Activated CD8-positive, alpha-beta T cell treated with anti-CD3 and anti-CD28 coated beads for 36 hours (primary cell): ENCODE measurements at places on chromosomes 2 and 18. TPM values are rescaled to one million over a fixed set of nuclear protein-coding genes. Genes with fewer than 3 reads are reported as not detected.
A peak's percentile ranks its signal among the peaks of the same experiment; 100 is the strongest.

- H3K4me3 ChIP-seq, result peak overlapping the region; percentile 15
- H3K4me1 ChIP-seq, result peaks cover 15% of the 10 kb centered on the region
- DNase-seq, result no peak
- peaks cover 3% of the 10 kb centered on the region for H3K27me3 ChIP-seq
Measured at GRCh38 chr2:196066291-196067087, 2.1 kb downstream of the DNAH7 start.

DNA sequence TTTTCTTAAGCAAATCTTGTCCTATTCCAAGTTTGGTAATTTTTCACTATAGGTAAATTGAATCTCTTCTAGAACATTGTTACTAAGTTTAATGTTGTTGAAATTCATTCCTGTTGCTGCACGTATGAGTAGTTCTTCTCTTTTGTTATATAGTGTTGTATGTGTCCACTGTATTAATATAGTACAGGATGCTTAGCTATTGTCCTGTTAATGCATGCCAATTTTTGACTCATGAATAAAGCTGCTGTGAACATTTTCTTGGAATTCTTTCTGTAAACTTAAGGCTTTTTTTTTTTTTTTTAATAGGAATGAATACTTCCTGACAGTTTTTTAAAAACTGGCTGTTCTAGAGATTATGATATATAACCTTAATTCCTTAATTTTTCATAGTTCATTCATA lies 326.9 kb downstream of the SLC4A3 start:
- H3K4me3 ChIP-seq, result no peak overlapping the region
- no peak for DNase-seq
- H3K36me3 ChIP-seq, result no peaks in the 10 kb centered on the region
- H3K27me3 ChIP-seq, result no peaks in the 10 kb centered on the region
- no peaks in the 10 kb centered on the region for H3K4me1 ChIP-seq
- no peak overlapping the region for H3K27ac ChIP-seq

- no peak overlapping the region for H3K4me3 ChIP-seq
- peaks cover 7% of the 10 kb centered on the region for H3K27me3 ChIP-seq
- no peaks in the 10 kb centered on the region for H3K4me1 ChIP-seq
- DNase-seq, result no peak
Measured at GRCh38 chr2:195863564-195863963, 205.1 kb downstream of the DNAH7 start.

DNA sequence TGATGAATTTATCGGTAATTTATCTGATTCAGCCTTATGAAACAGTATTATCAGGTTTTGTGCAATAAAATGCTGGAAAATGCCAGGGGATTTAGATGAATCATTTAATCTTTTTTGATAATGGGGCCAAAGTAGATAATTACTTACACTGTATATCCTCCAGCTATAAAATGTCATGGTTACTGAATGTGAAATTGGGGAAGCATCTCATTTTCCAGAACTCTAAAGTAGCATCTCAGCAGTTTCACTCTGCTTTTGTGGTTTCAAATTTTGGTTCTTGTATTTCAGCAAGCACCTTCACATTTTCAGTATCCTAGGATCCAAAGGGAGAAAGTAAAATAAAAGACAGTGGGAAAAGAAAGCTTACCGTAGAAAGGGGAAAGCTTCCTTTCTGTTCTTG lies 12.8 kb downstream of the ANKRD62 start:
- H3K27ac ChIP-seq, result no peak overlapping the region
- no peaks in the 10 kb centered on the region for H3K4me1 ChIP-seq
- no peaks in the 10 kb centered on the region for H3K36me3 ChIP-seq
- DNase-seq, result no peak

GRCh38 chr2:88627856-88628570 lies 749 bp upstream of the EIF2AK3 start:
- no peak overlapping the region for H3K4me3 ChIP-seq
- no peaks in the 10 kb centered on the region for H3K27me3 ChIP-seq
- peak; percentile 96 for DNase-seq
- no peak overlapping the region for H3K27ac ChIP-seq

Gene DYTN
- not detected for total RNA-seq
